ENCODE measurements at places on chromosomes 12 and 14. TPM values are rescaled to one million over a fixed set of nuclear protein-coding genes. Genes with fewer than 3 reads are reported as not detected.

The ANKS1B gene
- 98.8 TPM for polyA plus RNA-seq

The KRT80 gene
- polyA plus RNA-seq, result 0.12 TPM

The AHNAK2 gene
- 36.6 TPM for polyA plus RNA-seq

The FGF6 gene
- polyA plus RNA-seq, result not detected
